Memory B cell (primary cell): ENCODE measurements at places on chromosomes 2 and 18.

DNA sequence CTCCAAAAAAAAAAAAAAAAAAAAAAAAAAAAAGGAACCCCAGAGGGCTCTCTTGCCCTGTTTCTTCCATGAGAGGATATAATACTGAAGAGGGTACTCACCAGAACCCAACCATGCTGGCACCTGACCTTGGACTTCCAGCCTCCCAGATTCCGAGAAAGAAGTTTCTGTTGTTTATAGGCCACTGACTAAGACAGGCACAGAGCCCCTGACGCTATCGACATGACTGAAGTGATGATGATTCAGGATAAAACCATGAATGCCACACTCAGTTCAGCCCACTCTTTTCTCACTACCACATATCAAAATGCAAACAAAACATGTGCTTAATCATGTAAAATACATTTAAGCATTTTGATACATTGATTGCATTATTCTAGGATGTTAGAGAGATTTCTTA is 66.1 kb upstream of the CDCA7 start:
- DNase-seq, result no peak
- no peak overlapping the region for H3K27ac ChIP-seq
- no peak overlapping the region for H3K4me3 ChIP-seq
- H3K36me3 ChIP-seq, result no peaks in the 10 kb centered on the region

- peak within 1 kb of the TSS; percentile 95 for H3K4me3 ChIP-seq
- H3K27ac ChIP-seq, result peak within 1 kb of the TSS; percentile 92
- H3K36me3 ChIP-seq, result peaks cover 34% of the 10 kb centered on the region
- no peaks in the 10 kb centered on the region for H3K27me3 ChIP-seq
Measured at GRCh38 chr2:95207111-95207961, at the start of gene ZNF892. Gene ZNF892, plus strand, starts transcription at chr2:95207521. Its CDS starts 295 bp downstream, at chr2:95207816.

GRCh38 chr2:189555232-189555631 is 25.4 kb downstream of the SLC40A1 start:
- H3K4me3 ChIP-seq, result no peak overlapping the region
- no peak overlapping the region for H3K27ac ChIP-seq
- H3K27me3 ChIP-seq, result peaks cover 4% of the 10 kb centered on the region
- no peak for DNase-seq
- H3K4me1 ChIP-seq, result peaks cover 9% of the 10 kb centered on the region
- H3K36me3 ChIP-seq, result no peaks in the 10 kb centered on the region

DNA sequence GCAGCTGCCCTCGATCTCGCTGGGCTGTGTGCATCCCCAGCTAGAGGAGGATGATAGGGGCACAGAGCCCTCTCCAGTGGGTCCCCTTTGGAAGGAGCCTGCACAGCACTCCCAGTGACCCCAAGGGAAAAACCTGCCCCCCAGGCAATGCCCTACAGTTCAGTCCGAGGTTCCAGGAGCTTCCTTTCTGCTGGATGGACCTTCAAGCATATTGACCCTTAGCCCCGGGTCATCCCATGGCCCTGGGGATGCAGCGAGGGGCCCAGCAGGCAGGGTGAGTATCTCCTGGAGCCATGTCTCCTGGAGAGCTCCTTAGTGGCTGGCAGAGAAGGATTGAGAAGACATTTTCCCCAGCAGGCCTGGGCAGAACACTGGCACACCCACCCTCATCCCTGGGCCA is 45.4 kb upstream of the CTDP1 start:
- no peaks in the 10 kb centered on the region for H3K27me3 ChIP-seq
- peak overlapping the region; percentile 8 for H3K27ac ChIP-seq
- H3K36me3 ChIP-seq, result no peaks in the 10 kb centered on the region
- no peak for DNase-seq
- no peak overlapping the region for H3K4me3 ChIP-seq
- H3K4me1 ChIP-seq, result peaks cover 17% of the 10 kb centered on the region

- H3K27me3 ChIP-seq, result peaks cover 12% of the 10 kb centered on the region
- no peak overlapping the region for H3K27ac ChIP-seq
- no peak for DNase-seq
Measured at GRCh38 chr2:28366496-28367282, 26.0 kb upstream of the FOSL2 start.

- no peak for DNase-seq
- no peaks in the 10 kb centered on the region for H3K27me3 ChIP-seq
- H3K36me3 ChIP-seq, result peaks cover 24% of the 10 kb centered on the region
- H3K27ac ChIP-seq, result no peak overlapping the region
- H3K4me3 ChIP-seq, result no peak overlapping the region
Measured at GRCh38 chr2:20620271-20620681, 30.6 kb downstream of the HS1BP3 start.

GRCh38 chr2:11750917-11751316 is 4.5 kb downstream of the LPIN1 start:
- no peaks in the 10 kb centered on the region for H3K36me3 ChIP-seq
- H3K4me3 ChIP-seq, result peak overlapping the region; percentile 17
- no peaks in the 10 kb centered on the region for H3K27me3 ChIP-seq
- DNase-seq, result no peak
- peaks cover 62% of the 10 kb centered on the region for H3K4me1 ChIP-seq

DNA sequence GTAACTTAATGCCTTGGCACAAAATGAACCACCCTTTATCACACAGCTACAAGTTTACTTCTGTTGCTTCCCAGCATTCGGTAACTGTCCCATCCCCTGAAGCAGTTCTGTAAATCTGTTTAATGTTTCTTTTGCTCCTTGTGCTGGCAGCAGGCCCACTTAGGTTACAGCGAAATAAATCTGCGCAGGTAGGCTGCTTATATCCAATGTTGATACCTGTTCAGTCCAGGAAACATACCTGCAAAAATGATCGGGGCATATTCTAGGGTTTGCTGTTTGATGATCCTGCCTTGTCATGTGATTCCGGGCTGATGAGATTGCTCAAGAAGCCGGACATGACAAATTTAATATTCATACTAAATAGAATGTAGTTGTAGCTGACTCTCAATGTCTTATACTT is 23.3 kb downstream of the PELI1 start:
- H3K4me3 ChIP-seq, result no peak overlapping the region
- no peak for DNase-seq
- H3K27ac ChIP-seq, result no peak overlapping the region
- H3K36me3 ChIP-seq, result peaks cover 12% of the 10 kb centered on the region
- H3K4me1 ChIP-seq, result peaks cover 30% of the 10 kb centered on the region

DNA sequence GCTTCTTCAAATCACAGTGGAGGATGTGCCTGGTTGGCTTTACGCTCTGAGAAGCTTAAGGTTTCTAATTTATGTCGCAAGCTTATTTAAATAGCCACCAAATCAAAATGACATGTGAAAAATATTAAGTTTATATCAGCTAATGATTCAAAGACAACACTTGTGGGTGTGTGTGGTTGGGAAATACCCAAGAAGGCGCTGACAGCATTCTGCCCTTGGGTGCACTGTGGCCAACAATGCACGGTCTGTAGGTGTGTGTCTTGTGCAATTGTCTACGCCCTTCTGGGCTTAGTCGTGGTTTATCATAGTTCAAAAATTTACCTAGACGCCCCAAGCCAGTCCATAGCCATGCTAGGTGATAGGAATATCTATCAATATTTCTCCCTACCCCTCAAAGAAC is 60.9 kb downstream of the KCTD1 start:
- H3K4me1 ChIP-seq, result no peaks in the 10 kb centered on the region
- H3K36me3 ChIP-seq, result peaks cover 2% of the 10 kb centered on the region
- no peak overlapping the region for H3K27ac ChIP-seq
- DNase-seq, result no peak
- H3K27me3 ChIP-seq, result no peaks in the 10 kb centered on the region

GRCh38 chr2:118992740-118993391 is 50.9 kb downstream of the MARCO start:
- peaks cover 2% of the 10 kb centered on the region for H3K27me3 ChIP-seq
- H3K27ac ChIP-seq, result no peak overlapping the region
- no peak for DNase-seq

- peaks cover 5% of the 10 kb centered on the region for H3K27me3 ChIP-seq
- no peaks in the 10 kb centered on the region for H3K4me1 ChIP-seq
- no peak for DNase-seq
- no peaks in the 10 kb centered on the region for H3K36me3 ChIP-seq
Measured at GRCh38 chr2:120832296-120833070, 96.8 kb downstream of the GLI2 start.

- no peak overlapping the region for H3K4me3 ChIP-seq
- H3K27me3 ChIP-seq, result no peaks in the 10 kb centered on the region
- DNase-seq, result no peak
- H3K27ac ChIP-seq, result no peak overlapping the region
- peaks cover 13% of the 10 kb centered on the region for H3K4me1 ChIP-seq
- peaks cover 18% of the 10 kb centered on the region for H3K36me3 ChIP-seq
Measured at GRCh38 chr2:238064376-238064775, 3.6 kb downstream of the SCLY start.

GRCh38 chr18:43350176-43350575 is 72.9 kb upstream of the SYT4 start:
- no peak overlapping the region for H3K27ac ChIP-seq
- H3K36me3 ChIP-seq, result no peaks in the 10 kb centered on the region
- peaks cover 2% of the 10 kb centered on the region for H3K4me1 ChIP-seq
- no peak for DNase-seq
- H3K27me3 ChIP-seq, result no peaks in the 10 kb centered on the region
- H3K4me3 ChIP-seq, result no peak overlapping the region

DNA sequence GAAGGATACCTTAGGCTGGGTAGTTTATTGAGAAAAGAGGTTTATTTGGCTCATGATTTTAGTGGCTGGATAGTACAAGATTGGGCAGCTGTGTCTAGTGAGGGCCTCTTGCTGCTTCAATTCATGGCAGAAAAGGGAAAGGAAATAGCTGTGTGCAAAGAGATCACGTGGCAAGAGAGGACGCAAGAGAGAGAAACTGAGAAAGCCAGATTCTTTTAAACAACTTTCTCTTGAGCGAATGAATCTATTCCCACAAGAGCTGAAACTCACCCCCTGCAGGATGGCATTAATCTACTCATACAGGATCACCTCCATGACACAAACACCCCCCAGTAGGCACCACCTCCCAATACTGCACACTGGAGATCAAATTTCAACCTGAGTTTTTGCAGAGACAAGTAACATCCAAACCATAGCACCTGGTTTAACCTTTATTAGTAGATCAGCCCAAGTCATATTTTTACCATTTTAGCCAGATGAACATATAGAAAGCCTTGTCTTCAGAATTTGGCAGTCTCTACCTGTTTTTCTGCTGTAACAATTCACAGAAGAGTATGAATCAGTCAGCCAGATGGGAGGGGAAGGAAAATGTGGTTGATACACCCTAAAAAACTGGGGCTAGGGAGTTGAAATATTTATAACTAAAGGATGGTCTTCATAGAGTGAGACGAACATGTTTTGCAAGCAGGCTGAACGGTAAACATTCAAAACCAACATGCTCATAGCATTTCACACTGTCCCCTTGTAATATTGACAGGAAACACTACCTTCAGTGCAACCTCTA is 73.9 kb upstream of the NCKAP5 start:
- no peak overlapping the region for H3K4me3 ChIP-seq
- H3K27ac ChIP-seq, result no peak overlapping the region
- H3K36me3 ChIP-seq, result no peaks in the 10 kb centered on the region
- DNase-seq, result no peak
- peaks cover 5% of the 10 kb centered on the region for H3K27me3 ChIP-seq

GRCh38 chr18:60746919-60747318 is 374.3 kb upstream of the MC4R start:
- H3K27ac ChIP-seq, result no peak overlapping the region
- no peak overlapping the region for H3K4me3 ChIP-seq
- H3K4me1 ChIP-seq, result no peaks in the 10 kb centered on the region
